ENCODE measurements at places on chromosomes 6 and 20. TPM values are rescaled to one million over a fixed set of nuclear protein-coding genes. Genes with fewer than 3 reads are reported as not detected.

The OPN5 gene
- total RNA-seq = not detected

The RAD21L1 gene
- total RNA-seq = not detected

The RAB32 gene
- not detected for total RNA-seq

The CARMIL1 gene
- 5.4 TPM for total RNA-seq

The SCUBE3 gene
- not detected for total RNA-seq

The APCDD1L gene
- total RNA-seq = not detected

The GGTLC1 gene
- total RNA-seq = not detected

The WFDC10B gene
- not detected for total RNA-seq

The PSORS1C2 gene
- total RNA-seq = not detected

The ADGRF1 gene
- total RNA-seq = not detected

The IFNGR1 gene
- total RNA-seq = 21.1 TPM

The ZNF217 gene
- 97.5 TPM for total RNA-seq

The SKIC2 gene
- total RNA-seq = 88.0 TPM

The CAPN11 gene
- total RNA-seq = 2.5 TPM

The BACH2 gene
- 59.4 TPM for total RNA-seq

The NKAIN4 gene
- total RNA-seq = not detected

The CRISP3 gene
- total RNA-seq = not detected

The DLL1 gene
- 0.58 TPM for total RNA-seq

The SALL4 gene
- total RNA-seq = 0.17 TPM

The LRRN4 gene
- total RNA-seq = not detected

The NPEPL1 gene
- total RNA-seq = 30.7 TPM

The LY6G6C gene
- total RNA-seq = not detected

The EDN3 gene
- total RNA-seq = 0.22 TPM

The RAET1L gene
- not detected for total RNA-seq

The MCHR2 gene
- total RNA-seq = not detected

The BTNL2 gene
- not detected for total RNA-seq

The C20orf204 gene
- total RNA-seq = 3.5 TPM

The TREM2 gene
- not detected for total RNA-seq

The OPRL1 gene
- total RNA-seq = 1.6 TPM

The CCN6 gene
- total RNA-seq = not detected

The SLC26A8 gene
- total RNA-seq = not detected

The RRP36 gene
- 68.4 TPM for total RNA-seq

The EXOC2 gene
- 42.7 TPM for total RNA-seq

The NKX2-4 gene
- total RNA-seq = not detected

The HRH3 gene
- total RNA-seq = not detected

The MYLK4 gene
- 0.62 TPM for total RNA-seq

The ADGRB3 gene
- total RNA-seq = not detected

The HUS1B gene
- total RNA-seq = 1.6 TPM

The EPHA7 gene
- total RNA-seq = not detected

The RAMACL gene
- 0.32 TPM for total RNA-seq
